ENCODE measurements at places on chromosomes 1 and 21. TPM values are rescaled to one million over a fixed set of nuclear protein-coding genes. Genes with fewer than 3 reads are reported as not detected.
A peak's percentile ranks its signal among the peaks of the same experiment; 100 is the strongest.

DNA sequence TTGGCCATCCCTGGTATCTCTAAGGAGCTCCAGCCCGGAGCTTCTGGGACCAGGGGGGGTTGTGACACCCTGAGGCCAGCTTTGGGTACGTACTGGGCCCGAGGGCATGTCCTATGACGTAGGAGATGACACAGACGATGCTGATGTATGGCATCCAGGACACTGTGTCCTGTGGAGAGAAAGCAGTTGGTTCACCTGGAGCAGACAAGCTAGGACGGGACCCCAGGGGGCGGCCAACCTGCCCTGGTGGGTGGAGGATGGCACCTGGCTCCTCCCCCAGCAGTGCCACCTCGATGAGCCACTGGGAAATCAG is 12.1 kb upstream of the SLC2A7 start:
- peak; percentile 40 for DNase-seq

Gene LRRC71
- total RNA-seq = not detected

GRCh38 chr1:166630369-166630768 is 208.9 kb upstream of the POGK start:
- DNase-seq = no peak

DNA sequence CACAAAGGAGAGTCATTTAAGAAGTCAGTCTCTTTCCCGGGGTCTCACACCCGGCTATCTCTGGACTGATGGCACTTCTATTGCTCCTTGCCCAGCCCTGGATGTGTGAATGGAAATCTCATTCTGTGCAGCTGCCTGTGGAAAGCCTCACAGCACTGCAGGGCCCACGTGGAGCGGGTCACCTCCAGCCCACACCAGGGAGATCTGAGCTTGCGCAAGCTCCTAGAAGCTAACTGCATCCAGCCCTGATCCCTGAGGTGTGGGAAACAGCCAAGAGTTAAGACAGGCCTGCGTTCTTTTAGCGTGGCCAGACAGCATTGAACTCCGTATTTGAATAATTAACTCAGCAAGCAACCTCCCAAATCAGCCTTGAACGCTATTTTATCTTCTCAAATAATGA is 150.5 kb downstream of the LRIG2 start:
- DNase-seq = no peak

Gene PPP1R8
- total RNA-seq = 49.2 TPM

DNA sequence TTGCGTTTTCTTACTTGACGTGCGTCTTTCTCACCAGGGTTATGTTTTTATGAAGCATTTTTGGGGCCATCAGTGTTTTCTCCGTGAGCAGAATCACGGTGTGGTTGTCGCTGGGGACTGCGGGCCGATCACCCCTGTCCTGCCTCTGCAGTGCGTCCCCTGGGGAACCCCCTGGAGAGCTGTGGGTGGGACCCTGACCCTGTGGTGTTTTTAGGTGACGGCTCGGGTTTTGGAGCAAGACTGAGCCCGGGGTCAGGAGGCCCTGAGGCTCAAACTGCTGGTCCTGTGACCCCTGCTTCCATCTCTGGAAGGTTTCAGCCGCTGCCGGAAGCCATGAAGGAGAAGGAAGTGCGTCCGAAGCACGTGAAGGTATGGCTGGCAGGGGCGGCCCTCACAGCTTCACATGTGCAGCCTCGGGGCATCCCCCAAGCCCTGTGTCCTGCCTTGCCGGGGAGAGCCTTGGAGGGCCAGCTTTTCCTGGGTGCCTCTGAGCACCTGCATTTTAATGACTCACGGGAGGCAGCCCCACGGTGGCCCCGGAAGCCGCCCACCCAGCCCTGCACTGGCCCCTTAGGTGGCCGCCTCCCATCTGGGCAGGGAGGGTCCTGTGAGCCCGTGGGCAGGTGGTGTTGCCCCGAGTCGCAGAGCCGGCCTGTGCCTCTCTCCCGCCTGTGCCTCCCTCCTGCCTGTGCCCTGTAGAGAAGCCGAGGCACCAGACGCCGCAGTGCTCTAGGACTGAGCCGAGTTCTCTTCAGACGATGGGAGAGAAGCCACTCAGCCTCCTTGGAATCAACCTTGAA is 36.7 kb upstream of the DIP2A start:
- DNase-seq = no peak

- no peak for DNase-seq
Measured at GRCh38 chr1:70475023-70475422, 64.0 kb downstream of the CTH start.

GRCh38 chr1:1115136-1115785 is 628 bp downstream of the C1orf159 start:
- no peak for DNase-seq

GRCh38 chr1:157145076-157145475 is 6.9 kb upstream of the ETV3 start:
- peak; percentile 65 for DNase-seq

DNA sequence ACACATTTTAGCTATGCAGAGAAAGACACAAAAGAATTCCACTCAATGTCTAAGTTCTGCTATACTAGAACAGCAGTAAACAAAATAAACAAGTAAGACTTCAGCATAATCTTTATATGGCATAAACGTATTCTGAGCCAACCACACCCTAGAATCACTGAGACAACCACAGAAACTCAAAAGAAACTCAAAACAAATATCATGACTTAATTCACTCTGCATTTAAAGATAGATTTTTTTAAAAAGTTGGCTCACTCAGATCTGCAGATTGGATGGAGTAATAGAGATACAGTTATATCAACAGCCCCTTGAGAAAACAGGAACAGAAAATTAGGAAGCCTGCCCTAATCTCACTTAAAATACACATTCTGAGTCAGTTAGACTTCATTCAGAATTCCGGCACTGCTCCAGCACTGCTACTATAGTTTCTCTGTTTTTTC is 95.0 kb downstream of the COL24A1 start:
- DNase-seq = no peak

Gene FAM72D
- total RNA-seq = 2.7 TPM

- no peak for DNase-seq
Measured at GRCh38 chr21:36073181-36073580, 3.4 kb downstream of the CBR1 start.

GRCh38 chr1:82048596-82048995 is 247.9 kb downstream of the ADGRL2 start:
- no peak for DNase-seq

Gene PDPN
- 65.2 TPM for total RNA-seq

GRCh38 chr1:101025283-101025656 is 314 bp downstream of the DPH5 start:
- DNase-seq = no peak

Gene CRP
- total RNA-seq = not detected

GRCh38 chr1:73040811-73041210 is 758.5 kb upstream of the NEGR1 start:
- no peak for DNase-seq

Gene CLDN17
- total RNA-seq = not detected

DNA sequence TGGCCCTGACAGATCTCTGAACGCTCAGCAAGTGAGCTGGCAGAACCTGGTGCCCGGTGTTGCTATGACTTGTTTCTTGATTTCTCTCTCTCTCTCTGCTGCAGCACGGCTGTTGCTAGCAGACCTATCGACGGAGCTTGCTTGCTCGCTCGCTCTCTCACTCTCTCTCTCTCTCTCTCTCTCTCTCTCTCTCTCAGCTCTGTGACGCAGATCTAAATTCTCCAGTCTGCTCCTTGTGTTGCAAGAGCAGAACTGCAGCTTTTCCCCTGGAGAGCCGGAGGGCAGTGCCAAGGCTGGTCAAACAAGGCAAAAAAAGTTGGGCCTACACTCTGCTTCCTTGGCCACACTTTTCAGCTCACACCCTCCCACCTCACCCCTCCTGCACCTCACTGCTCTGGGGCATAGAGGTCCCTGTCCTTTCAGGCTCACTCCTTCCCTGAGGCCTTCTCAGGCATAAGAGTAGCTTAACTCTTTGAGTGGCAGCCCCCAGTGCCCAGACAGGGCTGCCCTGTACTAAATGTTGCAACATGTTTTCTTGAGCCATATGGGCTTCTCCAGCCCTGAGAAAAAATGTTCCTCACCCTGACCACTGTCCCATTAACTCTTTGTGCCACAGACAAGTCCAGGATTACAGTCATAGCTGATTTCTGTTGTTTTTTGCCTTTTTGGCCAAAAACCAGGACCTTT is 72.2 kb downstream of the CD46 start:
- DNase-seq = peak; percentile 97

- no peak for DNase-seq
Measured at GRCh38 chr1:96730574-96731298, 9.2 kb downstream of the PTBP2 start.

DNA sequence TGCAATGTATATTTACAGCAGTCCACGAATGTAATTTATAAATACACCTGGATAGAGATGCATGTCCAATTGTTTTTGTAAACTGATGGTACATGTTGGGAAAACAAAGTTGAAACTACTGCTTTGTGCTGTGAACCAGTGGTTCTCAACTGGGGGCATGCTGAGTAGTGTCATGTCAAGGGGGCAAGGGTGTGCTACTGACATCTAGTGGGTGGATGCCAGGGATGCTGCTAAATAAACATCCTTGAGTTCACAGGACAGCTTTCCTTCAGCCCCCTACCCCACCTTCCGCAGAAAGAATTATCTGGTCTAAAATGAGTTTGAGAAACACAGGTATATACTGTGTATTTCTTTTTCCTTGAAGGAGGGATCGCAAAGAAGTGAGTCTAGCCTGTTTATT is 95.9 kb downstream of the RASAL2 start:
- DNase-seq = no peak
